ENCODE measurements at places on chromosomes 2 and 18. TPM values are rescaled to one million over a fixed set of nuclear protein-coding genes. Genes with fewer than 3 reads are reported as not detected.
A peak's percentile ranks its signal among the peaks of the same experiment; 100 is the strongest.

DNA sequence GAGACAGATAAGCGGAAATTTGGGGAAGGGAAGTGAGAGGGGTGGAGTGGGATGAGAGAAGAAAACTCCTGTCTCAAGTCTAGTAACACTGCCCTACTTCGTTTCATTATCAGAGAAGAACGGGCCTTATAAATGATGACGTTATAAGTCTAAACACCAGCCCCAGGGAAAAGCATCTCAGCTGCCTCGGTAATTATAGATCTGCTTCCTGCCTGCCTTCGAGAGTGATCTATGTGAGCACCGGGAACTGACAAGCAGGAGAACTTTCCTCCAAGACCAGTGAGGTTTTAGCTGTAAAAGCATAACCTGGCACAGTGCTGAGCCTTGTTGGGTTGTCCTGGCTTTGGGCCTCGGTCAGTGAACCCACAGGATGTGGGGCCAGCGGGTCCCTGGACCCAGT is 227.9 kb upstream of the SIX2 start:
- no peak for DNase-seq

- DNase-seq: no peak
Measured at GRCh38 chr2:15932394-15933183, 7.8 kb upstream of the MYCN start.

DNA sequence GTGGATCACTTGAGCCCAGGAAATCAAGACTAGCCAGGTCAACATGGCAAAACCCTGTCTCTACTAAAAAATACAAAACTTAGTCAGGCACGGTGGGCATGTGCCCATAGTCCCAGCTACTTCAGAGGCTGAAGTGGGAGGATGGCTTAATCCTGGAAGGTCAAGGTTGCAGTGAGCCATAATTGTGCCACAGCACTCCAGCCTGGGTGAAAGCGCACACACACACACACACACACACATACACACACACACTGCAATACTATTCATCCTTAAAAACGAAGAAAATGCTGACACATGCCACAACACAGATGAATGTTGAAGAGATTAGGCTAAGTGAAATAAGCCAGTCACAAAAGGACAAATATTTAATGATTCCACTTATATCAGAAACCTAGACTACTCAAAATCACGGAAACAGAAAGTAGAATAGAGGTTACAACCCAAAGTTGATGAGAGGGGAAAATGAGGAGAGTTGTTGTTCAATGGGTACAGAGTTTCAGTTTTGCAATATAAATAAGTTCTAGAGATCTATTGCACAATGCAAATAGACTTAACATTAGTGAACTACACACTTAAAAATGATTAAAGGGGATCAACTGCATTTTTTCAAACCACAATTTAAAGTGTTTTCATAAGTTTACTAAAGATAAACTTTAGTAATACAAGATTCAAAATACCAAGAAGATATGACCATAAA is 114.5 kb downstream of the USP34 start:
- no peak for DNase-seq

Gene TCF7L1
- 41.8 TPM for total RNA-seq

- DNase-seq: peak; percentile 55
Measured at GRCh38 chr2:98269274-98269673, 77.0 kb upstream of the CNGA3 start.

GRCh38 chr18:11761553-11761952 is 72.5 kb downstream of the GNAL start:
- no peak for DNase-seq

DNA sequence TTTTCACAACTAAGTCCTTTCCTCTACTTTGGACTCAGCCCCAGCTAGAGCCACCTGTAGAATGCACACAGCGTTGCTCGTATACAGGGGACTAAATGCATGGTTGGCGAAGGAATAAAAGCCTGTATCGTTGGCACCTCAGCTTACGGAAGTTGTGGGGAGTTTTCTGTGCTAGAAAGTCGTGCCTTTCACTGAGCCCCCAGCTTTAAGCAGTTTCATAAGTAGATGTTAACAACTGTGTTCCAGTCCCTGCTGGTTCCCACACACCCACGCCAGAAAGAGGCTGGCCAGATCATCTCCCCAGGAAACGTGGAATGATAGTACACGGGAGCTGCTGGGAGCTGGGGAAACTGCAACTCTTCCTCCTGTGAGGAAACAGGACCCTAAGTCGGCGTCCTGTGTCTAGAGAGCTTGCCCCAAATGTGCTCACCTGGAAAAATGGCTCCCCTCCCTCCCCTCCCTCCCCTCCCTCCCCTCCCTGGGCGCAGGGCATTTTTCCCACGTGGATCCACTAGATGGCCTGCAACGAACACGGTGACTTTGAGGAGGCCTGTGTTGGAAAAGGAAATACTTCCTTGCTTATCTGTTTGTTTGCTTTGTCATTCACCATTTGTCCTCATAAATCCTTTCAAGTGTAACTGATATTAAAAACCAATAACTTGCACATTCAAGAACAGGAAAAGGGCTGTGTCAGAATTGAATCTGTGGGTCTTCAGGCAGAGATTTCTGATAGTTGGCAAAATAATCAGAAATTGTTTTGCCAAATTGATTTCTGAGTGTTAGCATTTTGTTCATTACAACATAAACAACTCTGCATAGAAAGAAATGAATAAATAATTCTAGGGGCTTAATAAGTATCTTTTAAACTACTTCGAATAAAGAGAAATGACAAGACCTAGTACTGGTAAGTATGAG is 43.9 kb upstream of the RFX8 start:
- peak; percentile 5 for DNase-seq

DNA sequence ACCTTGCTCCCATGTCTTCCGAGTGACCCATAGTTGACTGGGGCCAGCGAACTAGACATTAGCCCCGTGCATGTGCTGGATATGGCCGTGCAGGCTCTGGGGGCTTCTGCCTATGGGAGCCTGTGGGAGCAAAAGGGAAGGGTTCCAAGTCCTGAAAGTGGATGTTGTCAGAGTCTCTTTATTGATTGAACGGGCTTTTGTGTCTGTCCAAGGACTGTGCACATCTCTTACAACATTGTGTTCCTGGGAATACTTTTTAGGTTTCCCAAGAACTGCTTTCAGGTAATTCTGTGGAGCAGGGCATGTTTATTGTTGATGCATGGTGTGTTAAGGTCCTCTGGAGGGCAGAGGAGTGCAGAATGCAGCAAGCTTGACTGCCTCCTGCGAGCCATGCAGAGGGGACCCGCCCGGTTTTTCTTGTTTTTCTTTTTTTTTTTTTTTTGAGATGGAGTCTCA is 5.0 kb downstream of the RNF144A start:
- DNase-seq: no peak

- no peak for DNase-seq
Measured at GRCh38 chr2:240304746-240305161, 130.7 kb upstream of the GPC1 start.

- DNase-seq: no peak
Measured at GRCh38 chr18:11047156-11047555, 102.2 kb downstream of the PIEZO2 start.

Gene CCDC102B
- 6.5 TPM for total RNA-seq

Measured in neural crest cell (in vitro differentiated cells).